Peyer's patch (tissue), 4 donors: ENCODE measurements at places on chromosomes 5 and 9. TPM values are rescaled to one million over a fixed set of nuclear protein-coding genes. Genes with fewer than 3 reads are reported as not detected.

Gene CYFIP2
- 66.9 TPM for total RNA-seq

Gene TTC33
- 18.4 TPM for total RNA-seq

Gene SUSD1
- 28.9 TPM for total RNA-seq

Gene DOCK8
- total RNA-seq = 24.9 TPM

Gene FOXD4L4
- total RNA-seq = not detected

Gene PAIP2
- 30.7 TPM for total RNA-seq

Gene ADAMTS2
- total RNA-seq = 8.3 TPM

Gene PHF2
- 21.7 TPM for total RNA-seq

Gene UGT3A1
- not detected for total RNA-seq

Gene TSSK1B
- not detected for total RNA-seq

Gene FOXD4L3
- total RNA-seq = 0.94 TPM

Gene ANXA2R
- 6.4 TPM for total RNA-seq

Gene LMX1B
- not detected for total RNA-seq

Gene GLRA1
- not detected for total RNA-seq

Gene ARSI
- not detected for total RNA-seq

Gene UHRF2
- 59.5 TPM for total RNA-seq

Gene SPAAR
- total RNA-seq = 17.3 TPM

Gene CEL
- 9.1 TPM for total RNA-seq

Gene FAM221B
- total RNA-seq = not detected

Gene IL13
- not detected for total RNA-seq

Gene TAF11L5
- not detected for total RNA-seq

Gene TUT7
- total RNA-seq = 63.4 TPM

Gene JAKMIP2
- total RNA-seq = 2.1 TPM
